ENCODE measurements at places on chromosomes 11 and 22. TPM values are rescaled to one million over a fixed set of nuclear protein-coding genes. Genes with fewer than 3 reads are reported as not detected.

DNA sequence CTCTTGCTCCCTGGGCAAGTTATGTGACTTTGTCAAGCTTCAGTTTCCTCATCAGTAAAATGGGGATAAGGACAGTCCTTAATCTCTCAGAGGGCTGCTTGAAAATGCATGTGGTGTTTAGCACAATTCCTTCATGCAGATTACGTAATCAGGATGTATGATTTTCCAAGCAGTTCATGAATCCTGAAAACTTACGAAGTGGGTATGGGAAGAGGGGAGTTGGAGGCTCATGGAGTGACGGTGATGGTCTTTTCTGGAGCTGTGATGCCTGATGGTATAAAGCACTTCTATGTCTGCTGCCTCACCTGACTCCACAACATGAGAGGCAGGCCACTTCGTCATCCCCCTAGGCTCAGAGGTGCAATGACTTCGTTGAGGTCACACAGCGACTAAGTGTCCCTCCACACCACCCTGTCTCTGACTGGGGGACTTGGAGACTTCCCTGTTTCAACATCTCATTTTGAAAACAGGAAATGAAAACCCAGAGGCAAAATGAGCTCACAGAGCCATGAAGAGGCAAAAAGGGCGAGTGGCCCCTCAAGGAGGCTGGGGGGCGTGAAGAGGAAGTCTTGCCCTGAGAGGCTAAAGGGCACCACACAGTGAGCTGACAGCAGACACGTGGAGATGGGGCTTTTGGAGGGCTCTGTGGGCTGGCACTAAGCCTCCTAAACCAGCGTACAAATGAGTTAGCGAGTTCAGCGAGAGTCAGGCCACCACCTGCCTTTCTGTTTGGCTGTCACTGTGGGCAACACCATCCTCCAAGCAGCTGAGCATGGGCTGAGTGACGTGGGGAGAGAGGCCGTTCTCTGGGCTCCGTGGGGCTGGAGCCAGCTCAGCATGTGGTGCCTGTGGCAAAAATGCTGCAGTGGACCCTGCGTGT, 10.1 kb downstream of the MCM5 start:
- no peak for DNase-seq

The C22orf31 gene
- total RNA-seq: not detected

The ELFN2 gene
- total RNA-seq: 12.9 TPM

The SCGB1A1 gene
- not detected for total RNA-seq

DNA sequence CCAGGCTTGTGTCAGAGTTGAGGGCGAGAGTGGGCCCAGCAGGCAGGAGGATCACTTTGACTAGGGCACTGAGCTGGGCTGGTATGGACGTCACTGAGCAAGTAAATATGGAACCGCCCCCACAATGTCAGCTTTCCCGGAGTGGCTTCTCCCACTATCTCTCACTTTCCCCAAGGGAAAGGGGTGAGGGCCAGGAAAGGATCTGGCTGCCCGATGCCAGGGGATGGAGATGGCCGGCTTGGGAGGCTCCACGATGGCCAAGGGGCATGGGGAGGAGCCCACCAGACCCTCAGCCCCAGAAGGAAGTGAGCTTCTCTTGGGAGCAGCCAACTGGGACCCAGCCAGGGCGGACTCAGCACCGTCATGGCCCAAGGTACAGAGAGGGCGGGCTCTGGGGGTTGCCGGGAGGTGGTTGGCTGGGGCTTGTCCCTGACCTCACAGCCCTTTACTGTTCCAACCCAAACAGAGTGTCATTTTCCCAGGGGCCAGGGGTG, 8.7 kb downstream of the PRDM11 start:
- DNase-seq: no peak

The IL10RA gene
- not detected for total RNA-seq

The VPREB1 gene
- not detected for total RNA-seq
